Muscle of back (tissue), 13 donors: ENCODE measurements at places on chromosomes 4 and X.

- DNase-seq: no peak
These were observed 76.5 kb upstream of the NRK start for GRCh38 chrX:105745863-105746262.

- DNase-seq: no peak
These were observed 74.1 kb downstream of the SLC10A6 start for GRCh38 chr4:86775061-86775460.

DNA sequence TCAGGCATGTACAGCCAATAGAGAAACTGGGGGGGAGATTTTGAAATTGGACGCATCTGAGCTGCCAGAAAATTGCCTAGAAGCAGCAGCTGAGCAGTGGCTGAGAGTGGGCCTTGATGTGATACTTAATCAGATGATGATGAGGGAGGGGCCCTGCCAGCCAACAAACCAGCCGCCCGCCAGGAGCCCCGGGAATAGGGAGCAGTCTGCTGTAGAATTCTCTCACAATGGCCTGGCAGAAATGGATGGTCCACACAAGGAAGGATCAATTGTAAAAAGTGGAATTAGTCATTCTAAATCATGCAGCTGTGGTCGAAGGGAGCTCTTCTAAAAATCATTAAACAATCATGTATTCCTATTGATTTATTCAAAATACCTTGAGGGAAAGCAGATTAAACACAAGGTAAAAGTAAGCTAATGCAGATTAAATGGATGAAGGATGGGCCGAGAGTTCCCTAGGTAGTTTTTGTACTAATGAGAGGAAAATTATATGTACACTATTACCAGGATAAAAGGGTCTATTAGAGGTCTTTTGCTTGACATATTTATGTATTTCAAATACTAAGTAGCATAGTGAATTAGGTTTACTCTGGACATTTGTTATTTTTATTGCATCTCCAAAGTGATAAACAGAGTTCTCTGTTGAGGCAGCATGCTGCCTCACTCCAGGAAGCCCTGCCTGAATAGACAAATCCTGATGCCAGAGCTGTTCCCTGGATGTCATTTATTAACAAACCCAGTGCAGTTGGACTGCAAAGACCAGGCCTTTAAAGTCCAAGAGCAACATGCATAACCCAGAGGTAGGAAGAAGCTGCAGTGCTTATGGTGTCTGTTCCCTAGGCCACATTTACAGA is 91.3 kb downstream of the NKX6-1 start:
- no peak for DNase-seq

GRCh38 chr4:172736046-172736445 is 432.6 kb upstream of the GALNT7 start:
- DNase-seq: no peak
